ENCODE measurements at places on chromosomes 12 and 14.

- no peak for DNase-seq
These were observed 32.9 kb downstream of the SOS2 start for GRCh38 chr14:50198499-50198898.

- DNase-seq = no peak
These were observed 389.6 kb upstream of the ATP2B1 start for GRCh38 chr12:90098132-90098779.

GRCh38 chr12:104534162-104534856 is 77.6 kb downstream of the CHST11 start:
- DNase-seq = no peak

GRCh38 chr12:108326254-108326750 is 12.8 kb downstream of the CMKLR1 start:
- no peak for DNase-seq

GRCh38 chr14:38073641-38074040 is 134.1 kb upstream of the SSTR1 start:
- no peak for DNase-seq

DNA sequence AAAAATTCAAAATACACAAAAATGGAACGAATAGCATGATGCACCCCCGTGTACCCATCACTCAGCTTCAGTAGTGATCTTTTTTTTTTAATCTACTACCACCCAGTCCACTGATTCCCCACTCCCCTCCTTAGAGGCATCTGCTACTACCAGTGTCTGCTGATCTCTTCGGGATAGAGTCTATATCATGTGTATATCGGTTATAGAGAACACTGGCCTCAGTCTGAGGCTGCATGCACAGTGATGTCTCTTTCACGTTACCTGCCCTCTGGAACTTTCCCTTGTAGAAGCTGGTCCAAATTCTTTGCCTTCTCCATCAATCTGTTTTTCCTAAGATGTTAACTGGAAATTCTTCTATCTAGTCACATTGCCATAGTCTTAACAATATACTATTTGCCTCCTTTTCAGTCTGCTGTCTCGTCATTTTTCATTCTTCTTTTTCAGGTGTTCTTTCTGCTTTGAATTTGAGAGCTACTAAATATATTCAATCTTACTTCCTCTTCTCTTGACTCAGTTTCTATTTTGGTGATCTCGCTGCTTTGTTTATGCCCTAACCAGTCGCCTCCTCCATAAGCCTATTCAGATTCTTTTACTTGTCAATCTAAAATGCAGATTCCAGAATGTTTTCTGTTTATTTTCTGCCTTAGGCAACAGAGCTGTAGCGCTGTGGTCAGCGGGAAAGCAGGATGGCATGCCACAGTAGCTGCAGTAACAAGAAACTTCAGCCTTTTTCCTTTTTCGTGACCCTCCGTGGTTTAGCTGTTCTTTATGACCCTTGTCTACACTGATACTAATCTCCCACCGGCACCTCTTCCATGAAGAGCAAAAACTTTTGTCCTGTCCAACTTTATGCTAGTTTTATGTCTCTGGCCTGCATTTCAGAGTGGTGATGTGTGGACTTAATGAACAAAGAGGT is 67.0 kb downstream of the FBXW8 start:
- no peak for DNase-seq
